ENCODE measurements at places on chromosomes 11 and 22. TPM values are rescaled to one million over a fixed set of nuclear protein-coding genes. Genes with fewer than 3 reads are reported as not detected.

ADORA2A gene
- 26.7 TPM for total RNA-seq

KDM4D gene
- 1.6 TPM for total RNA-seq

DNA sequence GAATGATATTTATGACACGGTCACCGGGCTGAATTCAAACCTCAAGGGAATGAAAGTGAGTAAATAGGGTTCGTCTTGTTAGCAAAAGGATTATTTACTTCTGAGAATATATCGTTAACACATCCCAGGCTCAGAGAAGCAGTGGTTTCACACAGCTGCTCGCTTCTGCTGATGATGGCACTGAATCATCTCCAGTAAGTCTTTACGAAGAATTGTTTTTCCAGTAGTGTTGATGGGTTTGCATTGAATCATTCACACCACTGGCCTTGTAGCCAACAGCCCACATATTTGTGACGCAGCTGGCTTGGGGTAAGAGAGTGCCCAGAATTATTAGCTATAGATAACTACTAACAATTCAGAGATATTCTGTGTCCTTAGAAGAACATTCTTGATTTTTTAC is 236.3 kb downstream of the CADM1 start:
- DNase-seq = no peak

GRCh38 chr11:45777127-45777969 is 27.6 kb upstream of the SLC35C1 start:
- DNase-seq = no peak

- no peak for DNase-seq
Measured at GRCh38 chr11:8056810-8057463, 24.1 kb upstream of the TUB start.

DNA sequence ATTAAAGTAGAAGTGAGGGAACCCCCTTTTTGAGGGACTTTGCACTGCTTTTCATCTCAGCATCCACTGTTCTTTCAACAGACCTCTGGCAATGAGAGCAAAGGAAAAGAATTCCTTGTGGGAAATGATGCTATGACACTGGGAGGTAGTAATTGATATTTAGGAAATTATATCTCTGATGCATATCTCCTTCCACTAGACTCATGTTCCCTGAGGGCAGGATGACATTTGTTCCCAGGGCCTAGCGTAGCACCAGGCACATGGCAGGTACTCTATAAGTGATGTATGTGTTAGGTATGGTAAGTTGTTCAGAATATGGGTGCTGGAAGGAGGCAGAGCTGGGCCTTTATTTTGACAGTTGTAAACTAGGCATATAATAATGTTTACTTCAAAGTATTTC is 142.9 kb downstream of the CCDC81 start:
- no peak for DNase-seq

- DNase-seq = peak; percentile 65
Measured at GRCh38 chr11:64850979-64851567, 6.6 kb upstream of the CDC42BPG start.

GRCh38 chr22:48261706-48262105 is 1499.3 kb downstream of the TBC1D22A start:
- DNase-seq = no peak

GRCh38 chr22:30763815-30764673 is 69.4 kb downstream of the OSBP2 start:
- peak; percentile 57 for DNase-seq

TMPRSS6 gene
- 0.68 TPM for total RNA-seq

PLAAT5 gene
- total RNA-seq = 0.89 TPM

Data from CD8-positive, alpha-beta memory T cell (primary cell).